Cardiac septum (tissue), 1 donor: ENCODE measurements at places on chromosomes 2 and 18. TPM values are rescaled to one million over a fixed set of nuclear protein-coding genes. Genes with fewer than 3 reads are reported as not detected.

Gene IL36RN
- not detected for total RNA-seq

Gene RIF1
- total RNA-seq, result 16.1 TPM

Gene CTNNA2
- 0.13 TPM for total RNA-seq

Gene LRP2
- 0.30 TPM for total RNA-seq

Gene DNAJC27
- 11.2 TPM for total RNA-seq

Gene LRRC30
- not detected for total RNA-seq

DNA sequence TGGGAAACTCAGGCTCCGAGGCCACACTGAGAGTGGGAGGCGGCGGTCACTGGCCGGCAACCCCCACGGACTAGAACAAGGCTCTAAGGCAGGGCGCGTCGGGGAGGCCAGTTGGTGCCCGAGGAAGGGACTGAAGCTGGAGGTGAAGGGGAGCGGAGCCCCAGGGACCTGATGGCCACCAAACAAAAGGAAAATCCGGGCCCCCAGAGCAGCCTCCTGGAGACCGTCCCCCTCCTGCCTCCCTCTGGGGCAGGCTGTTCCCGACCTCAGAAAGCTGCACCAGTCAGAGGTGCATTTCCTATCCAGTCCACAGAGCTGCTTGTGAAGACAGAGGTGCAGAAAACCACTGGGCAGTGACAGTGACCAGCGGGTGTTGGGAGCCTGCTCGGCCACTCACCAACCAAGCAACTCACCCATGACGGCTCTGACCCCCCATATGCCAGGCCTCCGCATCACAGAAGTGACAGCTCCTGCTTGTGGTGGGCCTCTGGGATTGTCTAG lies 172.7 kb downstream of the TWIST2 start:
- no peak for DNase-seq

GRCh38 chr2:234865586-234865985 lies 86.2 kb upstream of the SH3BP4 start:
- DNase-seq, result no peak

DNA sequence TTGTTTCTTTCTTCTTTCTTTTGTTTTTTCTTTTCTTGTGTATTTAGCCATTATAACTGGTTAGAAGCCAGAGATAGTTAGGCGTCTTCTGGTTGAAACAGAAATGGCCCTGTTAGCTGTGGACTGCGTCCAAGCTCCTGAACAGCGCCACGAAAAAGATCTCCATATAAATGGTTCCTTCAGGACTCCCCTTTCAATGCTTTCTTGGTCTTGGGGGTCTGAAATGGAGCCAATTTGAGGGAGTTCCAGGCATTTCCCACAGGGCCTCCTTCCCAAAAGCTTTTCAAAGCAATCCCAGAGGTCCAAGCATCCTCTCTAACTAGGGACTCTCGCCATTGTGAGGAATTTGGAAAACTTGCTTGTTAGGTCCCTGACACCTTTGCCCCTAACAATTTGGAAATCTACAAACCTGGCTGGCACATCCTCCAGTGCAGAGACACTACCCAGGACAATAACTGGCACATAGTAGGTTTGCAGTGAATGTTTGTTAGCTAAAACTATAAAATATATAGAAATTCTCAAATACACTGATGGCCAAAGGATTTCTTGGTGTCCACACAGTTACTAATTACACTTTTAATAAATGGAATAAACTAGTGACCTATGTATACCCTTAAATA lies 80.1 kb downstream of the MYCN start:
- DNase-seq, result no peak

DNA sequence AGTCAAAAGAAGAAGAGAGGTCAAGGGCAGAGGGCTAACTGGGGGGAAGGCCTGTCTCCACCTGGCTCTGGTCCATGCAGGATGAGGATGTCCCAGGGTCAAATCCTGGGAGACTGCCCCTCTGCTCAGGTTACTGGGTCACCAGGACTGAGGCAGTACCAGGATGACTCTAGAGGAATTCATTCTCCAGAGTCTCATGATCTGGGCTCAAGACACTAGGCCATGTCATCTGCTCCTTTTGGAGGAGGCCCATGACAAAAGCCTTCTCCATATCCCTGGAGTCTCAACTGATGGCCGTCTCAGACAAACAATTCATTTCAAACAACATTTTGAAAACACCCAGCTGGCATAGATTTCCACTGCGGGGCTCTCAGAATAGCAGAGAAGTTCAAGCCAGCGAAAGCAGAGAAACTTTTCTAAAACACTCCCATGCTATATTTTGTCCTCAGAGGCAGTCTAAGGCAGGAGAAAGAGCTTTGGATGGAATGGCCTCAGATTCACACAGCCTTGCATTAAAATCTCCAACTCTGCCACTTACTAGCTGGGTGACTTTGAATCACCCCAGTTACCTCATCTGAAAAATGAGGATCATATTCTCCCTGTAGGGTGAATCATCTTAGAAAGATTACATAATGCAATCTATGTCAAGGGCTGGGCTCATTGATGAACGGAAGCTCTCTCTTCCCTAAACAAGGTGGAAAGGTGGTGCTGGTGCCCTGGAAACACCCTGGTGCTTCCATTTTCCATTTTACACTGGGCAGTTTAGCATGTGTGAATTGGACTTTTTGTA lies 48.8 kb upstream of the LCLAT1 start:
- DNase-seq, result no peak

DNA sequence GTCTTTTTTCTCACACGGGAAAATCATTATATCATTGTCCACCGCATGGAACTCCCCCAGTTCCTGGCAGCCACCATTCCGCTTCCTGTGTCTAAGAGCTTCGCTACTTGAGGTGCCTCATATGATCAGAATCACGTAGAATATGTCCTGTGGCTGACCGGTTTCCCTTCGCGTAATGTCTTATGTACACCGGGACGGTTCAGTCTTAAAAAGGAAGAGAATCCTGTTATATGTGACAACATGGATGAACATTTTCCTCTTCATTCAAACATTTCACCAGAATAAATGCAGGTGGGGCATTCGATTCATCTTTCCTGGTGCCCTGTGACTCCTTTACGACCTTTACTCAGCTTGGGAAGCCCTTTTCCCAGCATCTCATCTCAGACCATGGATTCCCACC lies 131.7 kb upstream of the TWIST2 start:
- no peak for DNase-seq

DNA sequence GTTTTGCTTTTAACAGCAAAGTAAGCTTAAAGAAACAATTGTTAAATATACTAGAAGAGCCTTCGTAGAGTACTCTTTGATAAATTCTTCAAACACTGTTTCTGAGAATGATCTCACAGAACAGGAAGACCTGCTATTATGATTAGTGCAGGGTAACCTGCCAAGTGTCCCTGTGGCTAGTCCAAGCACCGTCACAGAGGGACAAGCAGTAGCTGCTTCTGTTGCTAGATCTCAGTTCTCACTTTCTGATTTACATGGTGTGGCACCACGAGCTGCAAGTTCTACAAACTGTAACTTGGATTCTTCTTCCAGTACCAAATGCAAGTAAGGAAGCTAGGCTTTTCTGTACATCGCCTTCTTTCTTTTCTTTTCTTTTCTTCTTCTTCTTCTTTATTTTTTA lies 121.5 kb downstream of the PIEZO2 start:
- no peak for DNase-seq
